ENCODE measurements at places on chromosomes 1 and 21. TPM values are rescaled to one million over a fixed set of nuclear protein-coding genes. Genes with fewer than 3 reads are reported as not detected.

C1orf226 gene
- 7.1 TPM for total RNA-seq

WNT4 gene
- 1.8 TPM for total RNA-seq

KCNJ6 gene
- 0.06 TPM for total RNA-seq

ERICH3 gene
- not detected for total RNA-seq

GRCh38 chr1:179742717-179743678 lies at the start of gene FAM163A:
Gene FAM163A (plus strand): TSS chr1:179743291. CDS start chr1:179813098, 69,807 bp downstream.
- H3K36me3 ChIP-seq, result no peaks in the 10 kb centered on the region
- no peak for DNase-seq
- H3K4me3 ChIP-seq, result peak within 1 kb of the TSS; percentile 12
- no peak within 1 kb of the TSS for H3K27ac ChIP-seq
- H3K4me1 ChIP-seq, result peaks cover 7% of the 10 kb centered on the region

DNA sequence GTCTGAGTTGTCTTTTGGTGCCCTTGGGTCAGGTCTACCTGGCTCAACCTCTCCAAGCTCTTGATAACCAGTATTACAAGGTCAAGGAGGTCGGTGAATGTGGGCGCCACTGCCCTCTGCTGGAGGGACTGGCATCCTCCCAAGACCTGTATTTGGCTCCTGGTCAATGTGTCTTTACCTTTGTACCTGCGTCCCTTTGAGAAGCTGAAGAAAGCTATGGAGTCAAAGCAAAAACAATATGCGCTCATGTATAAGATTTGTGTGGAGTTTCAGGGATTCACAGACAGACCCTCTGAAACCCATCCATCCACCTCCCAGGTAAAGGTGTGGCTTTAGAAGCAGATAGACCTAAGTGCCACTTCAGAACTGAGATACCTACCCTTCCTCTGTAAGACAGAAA lies 61.8 kb upstream of the NBL1 start:
- peak; percentile 88 for DNase-seq
- no peaks in the 10 kb centered on the region for H3K4me1 ChIP-seq
- H3K27ac ChIP-seq, result no peak overlapping the region
- H3K36me3 ChIP-seq, result no peaks in the 10 kb centered on the region

GRCh38 chr1:175054736-175055135 lies 12.9 kb upstream of the TNN start:
- H3K27ac ChIP-seq, result no peak overlapping the region
- no peak overlapping the region for H3K4me3 ChIP-seq
- DNase-seq, result no peak
- H3K36me3 ChIP-seq, result no peaks in the 10 kb centered on the region
- H3K27me3 ChIP-seq, result peaks cover 4% of the 10 kb centered on the region
- H3K4me1 ChIP-seq, result no peaks in the 10 kb centered on the region

DNA sequence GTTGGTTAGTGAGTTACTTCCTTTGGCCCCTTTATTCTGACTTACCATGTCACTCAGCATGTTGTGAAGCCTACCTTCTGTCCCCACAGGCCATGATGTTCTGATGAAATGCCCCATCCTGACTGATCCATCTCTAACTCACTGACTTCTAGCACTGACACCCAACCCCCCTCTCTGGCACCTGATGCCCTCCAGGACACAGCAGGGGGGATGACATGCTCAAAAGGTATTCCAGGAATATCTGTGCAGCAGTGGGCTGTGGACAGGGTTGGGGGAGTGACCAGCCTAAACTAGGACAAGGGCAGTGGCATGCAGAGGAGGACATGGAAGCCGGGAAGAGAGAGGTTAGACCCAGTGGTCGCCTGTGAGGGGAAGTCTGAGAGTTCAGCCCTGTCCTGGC lies 25.5 kb downstream of the SYT2 start:
- no peak for DNase-seq
- H3K4me3 ChIP-seq, result no peak overlapping the region
- no peak overlapping the region for H3K27ac ChIP-seq
- peaks cover 30% of the 10 kb centered on the region for H3K27me3 ChIP-seq
- no peaks in the 10 kb centered on the region for H3K36me3 ChIP-seq
- no peaks in the 10 kb centered on the region for H3K4me1 ChIP-seq

DNA sequence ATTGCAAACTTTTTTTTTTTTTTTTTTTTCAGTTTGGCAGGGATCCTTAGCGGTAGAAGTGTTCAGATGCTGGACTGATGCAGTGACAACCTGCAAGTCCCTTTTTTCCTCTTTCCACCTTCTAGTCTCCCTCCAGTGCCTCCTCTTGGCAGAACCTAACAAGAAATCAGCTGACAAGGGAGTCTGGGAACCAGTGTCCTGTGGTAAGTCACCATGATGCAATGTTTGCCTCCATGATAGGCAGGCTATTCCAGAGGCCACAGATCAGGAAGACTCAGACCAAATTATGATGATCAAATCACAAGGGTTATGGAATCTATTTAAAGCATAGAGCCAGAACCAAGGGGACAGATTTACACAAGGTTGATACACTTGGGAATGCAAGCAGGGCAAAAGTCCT lies 3.0 kb upstream of the CD34 start:
- H3K27me3 ChIP-seq, result peaks cover 4% of the 10 kb centered on the region
- DNase-seq, result no peak
- no peaks in the 10 kb centered on the region for H3K36me3 ChIP-seq
- peaks cover 19% of the 10 kb centered on the region for H3K4me1 ChIP-seq
- no peak overlapping the region for H3K27ac ChIP-seq
- H3K4me3 ChIP-seq, result no peak overlapping the region

- DNase-seq, result no peak
- H3K36me3 ChIP-seq, result no peaks in the 10 kb centered on the region
- no peak overlapping the region for H3K27ac ChIP-seq
- peaks cover 23% of the 10 kb centered on the region for H3K4me1 ChIP-seq
Observed at GRCh38 chr1:164779376-164779775, 220.4 kb downstream of the PBX1 start.
